ENCODE measurements at places on chromosomes 5 and 9.

DNA sequence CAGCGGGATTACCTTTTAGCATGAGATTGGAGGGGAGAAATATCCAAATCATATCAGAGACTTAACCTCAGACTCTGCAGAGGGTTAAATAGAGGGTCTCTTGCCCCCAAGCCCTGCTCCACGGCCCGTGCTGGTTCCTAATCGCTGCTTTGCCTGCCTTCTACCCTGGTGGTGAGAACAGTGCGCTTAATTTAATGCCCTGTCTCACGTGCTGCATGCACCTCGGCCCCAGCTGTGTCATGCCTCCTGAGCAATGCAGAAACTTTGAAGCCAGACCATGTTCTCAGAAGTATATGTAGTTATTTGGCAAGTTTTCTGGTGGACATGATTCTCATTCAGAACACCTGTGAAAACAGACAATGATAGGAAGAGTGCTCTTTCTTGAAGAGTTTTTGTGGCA is 1.4 kb downstream of the OTULIN start:
- DNase-seq, result no peak

- no peak for DNase-seq
Measured at GRCh38 chr5:23025629-23026233, 172.6 kb upstream of the CDH12 start.

GRCh38 chr5:52331725-52332124 is 456.0 kb upstream of the ITGA1 start:
- no peak for DNase-seq

DNA sequence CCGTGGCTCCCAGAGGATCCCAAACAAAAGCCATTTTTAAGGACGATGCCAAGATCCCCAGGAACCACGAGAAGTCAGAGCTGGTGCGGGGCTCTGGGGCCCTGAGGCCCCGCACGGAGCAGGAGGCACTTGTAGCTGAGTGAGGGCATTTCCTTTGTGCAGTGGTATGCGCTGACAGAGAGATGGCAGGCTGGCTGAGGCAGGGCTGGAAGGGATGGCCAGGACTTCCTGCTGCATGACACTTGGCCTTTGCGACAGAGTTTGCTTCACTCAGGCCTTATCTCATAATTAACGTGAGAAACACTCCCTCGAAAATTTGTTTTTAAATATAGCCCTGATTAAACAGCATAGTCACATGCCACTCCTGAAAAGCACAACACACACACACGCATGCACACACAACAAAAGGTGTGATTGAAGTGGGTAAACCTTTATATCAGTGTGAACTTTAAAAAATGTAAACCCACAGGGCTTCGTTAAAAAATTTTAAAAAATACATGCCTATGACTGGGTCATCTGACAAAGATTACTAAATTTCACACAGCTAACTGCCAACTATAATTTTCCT is 536.6 kb downstream of the PDE4D start:
- no peak for DNase-seq

- no peak for DNase-seq
Measured at GRCh38 chr5:38341641-38342040, 83.3 kb downstream of the EGFLAM start.

GRCh38 chr5:126044111-126044668 is 379.0 kb upstream of the GRAMD2B start:
- no peak for DNase-seq

DNA sequence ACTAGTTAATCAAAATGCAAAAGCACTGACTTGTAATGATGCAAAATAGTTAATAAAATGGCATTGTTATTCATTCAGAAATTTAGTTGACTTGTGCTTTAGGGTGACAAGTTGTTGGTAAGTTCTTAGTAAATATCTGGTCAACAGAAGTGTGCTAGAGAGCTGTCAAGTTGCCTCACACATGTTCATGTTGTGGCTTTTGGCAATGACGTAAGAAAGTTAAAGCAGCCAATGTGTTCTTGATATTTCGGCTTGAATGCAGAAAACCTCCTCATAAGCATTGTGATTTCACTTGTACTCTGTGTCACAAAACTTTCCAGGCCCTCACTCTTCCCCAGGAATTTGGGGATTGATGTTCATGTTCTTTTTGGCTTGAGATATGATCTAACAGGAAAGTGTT is 626.7 kb downstream of the PRR16 start:
- no peak for DNase-seq

- no peak for DNase-seq
Measured at GRCh38 chr5:91072881-91073280, 310.2 kb downstream of the ARRDC3 start.

DNA sequence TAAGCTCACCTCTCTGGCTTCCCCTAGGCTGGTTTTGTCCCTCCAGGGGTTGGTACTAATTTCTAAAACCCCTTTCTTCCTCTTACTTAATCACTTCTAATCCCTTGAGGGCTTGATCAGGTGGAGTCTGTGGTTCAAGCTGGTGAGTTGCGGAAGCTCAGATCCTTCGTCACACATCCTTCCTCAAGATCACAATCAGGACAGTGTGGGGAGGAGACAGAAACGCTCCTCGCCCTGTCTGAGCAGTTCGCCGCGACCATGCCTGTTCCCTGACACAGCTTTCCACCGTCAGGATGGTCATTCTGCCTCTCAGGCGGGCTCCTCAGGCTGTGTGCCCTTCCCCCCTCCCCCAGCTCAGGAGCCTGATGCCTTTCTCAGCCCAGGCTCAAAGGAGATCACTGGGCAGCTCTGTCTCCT is 24.3 kb downstream of the CPLX2 start:
- no peak for DNase-seq

DNA sequence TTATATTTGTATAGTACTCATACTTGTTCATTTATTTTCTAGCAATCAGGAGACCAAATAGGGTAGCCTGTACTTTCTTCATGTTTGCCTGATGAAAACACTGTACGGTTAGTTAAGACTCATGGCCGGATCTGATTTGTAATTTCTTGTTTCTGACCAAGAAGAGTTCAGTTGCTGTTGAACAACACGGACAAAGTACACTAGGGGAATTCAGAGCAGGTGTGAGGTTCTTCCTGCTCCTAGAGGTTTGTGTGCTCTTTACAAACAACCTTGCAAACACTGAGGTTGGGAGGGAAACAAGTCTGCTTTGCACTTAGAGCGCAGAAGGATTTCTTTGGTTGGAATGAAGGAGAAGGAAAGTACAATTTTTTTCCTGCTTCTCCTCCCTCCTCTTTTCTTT is 69.7 kb downstream of the TRIO start:
- DNase-seq, result no peak

GRCh38 chr9:37656936-37657335 is 6.2 kb downstream of the FRMPD1 start:
- DNase-seq, result no peak

DNA sequence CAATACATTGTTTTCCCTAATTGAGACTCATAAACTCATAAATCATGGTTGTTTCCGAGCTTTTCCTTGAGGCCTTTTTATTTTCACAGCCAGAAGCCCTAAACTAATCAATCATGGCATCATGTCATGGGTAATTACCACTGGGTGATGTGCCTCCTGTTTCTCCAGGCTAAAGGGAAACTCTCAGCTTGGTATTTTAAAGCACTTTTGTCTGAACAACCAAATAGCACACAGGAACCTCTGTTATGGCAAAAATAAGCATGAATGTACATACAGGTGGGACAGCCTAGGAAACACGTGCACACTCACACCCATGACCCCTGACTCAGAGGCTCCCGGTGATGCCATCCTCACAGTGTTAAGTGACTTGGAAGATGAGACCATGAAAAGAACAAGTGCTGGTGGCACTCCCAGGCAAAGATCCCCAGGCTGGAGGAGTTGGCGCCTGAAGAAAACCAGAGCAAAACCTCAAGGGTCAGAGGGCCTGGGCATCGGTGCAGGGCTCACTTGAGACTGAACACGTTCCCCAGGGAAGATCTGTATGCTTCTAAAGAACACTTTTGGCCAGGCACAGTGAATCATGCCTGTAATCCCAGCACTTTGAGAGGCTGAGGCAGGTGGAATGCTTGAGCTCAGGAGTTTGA is 154.3 kb downstream of the ROR2 start:
- no peak for DNase-seq

DNA sequence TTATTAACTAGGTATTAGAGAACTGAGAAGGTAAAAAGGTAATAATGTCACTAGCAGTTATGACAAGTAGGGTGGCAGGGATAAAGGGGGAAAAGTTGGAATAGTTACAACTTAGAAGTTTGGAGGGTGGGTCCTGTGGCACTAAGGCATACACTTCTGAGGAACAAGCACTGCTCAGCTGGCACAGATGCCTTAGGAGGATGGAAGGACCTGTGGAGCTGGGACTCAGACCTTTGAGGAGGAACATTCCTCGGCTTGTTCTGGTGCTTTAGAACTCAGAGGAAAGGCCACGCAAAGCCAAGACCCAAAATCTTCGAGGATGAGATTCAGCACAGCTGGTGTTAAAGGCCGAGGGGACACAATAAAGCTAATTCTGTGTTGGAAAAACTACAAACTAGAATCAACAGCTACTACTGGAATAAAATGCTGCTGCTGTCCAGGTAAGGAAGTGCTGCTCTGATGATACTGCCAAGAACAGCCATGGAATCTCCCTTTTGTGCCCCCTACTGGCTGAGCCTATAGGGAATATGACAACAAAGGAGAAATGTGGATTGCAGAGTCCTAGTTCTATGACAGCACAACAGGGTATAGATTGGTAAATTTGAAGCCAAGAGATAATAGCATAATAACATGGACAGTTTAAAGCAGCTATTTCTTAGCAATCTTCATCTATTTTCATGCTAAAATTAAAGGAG is 126.7 kb downstream of the SLC25A46 start:
- peak; percentile 16 for DNase-seq

DNA sequence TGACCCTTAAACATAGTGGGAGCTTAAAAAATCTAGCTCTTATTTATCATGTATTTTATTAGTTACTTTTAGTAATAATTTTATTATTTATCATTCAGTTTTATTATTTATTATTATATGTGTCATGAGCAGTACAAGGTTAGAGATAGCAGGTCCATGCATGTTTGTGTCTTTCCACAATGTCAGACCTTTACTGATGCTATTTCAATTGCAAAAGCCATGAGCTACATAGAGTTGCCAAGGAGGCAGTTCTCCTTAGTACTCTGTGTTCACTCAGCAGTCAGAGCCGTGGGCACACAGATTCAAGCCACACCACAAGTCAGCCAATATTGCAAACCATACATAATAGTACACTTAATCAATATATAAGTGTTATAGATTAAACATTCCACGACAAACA is 157.9 kb upstream of the NTRK2 start:
- no peak for DNase-seq

DNA sequence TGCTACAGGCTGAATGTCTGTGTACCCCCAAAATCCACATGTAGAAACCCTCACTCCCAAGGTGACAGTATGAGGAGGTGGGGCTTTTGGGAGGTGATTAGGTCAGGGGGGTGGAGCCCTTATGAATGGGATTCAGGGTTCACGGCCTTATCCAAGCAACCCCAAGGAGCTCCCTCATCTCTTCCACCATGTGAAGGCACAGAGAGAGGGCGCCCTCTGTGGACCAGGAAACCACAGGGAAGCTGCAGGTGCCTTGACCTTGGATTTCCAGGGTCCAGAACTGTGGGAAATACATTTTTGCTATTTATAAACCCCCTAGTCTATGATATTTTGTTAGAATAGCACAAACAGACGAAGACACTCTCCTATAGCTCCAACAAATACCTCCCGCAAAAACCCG is 53.6 kb upstream of the IRX2 start:
- DNase-seq, result no peak

DNA sequence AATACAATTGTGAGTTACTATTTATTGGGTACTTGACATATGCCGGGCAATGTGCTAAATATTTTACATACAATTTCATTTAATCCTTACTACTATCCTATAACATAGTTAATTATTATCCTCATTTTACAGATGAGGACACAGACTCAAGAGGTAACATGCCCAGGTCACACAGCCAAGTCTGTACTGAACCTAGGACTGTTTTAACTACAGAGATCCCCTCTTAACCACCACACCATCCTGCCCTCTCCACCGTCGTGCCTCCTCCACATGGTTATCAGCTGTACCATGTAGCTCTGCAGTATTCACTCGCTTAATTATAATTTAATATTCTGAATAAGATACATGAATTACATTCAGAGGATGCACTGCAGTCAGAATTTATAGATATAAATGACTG is 5.3 kb downstream of the RAB14 start:
- DNase-seq, result no peak

DNA sequence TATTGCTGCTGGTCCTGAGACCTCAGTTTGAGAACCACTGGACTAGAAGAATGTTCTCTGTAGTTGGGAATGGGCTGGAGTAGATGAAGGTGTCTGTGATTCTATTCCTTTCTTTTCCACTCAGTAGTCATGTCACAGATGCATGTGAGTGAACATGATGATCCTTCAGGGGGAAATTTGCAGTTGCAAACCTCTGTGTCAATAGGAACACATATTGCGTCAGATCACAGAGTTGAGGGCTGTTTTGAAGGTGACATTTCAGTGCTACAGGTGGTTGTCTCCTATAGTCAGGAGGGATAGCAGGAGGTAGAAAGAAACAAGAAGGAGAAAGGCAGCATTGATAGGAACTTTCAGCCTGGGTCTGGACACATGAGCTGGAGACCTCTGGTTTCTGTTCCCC is 239.3 kb downstream of the ARHGEF28 start:
- no peak for DNase-seq

DNA sequence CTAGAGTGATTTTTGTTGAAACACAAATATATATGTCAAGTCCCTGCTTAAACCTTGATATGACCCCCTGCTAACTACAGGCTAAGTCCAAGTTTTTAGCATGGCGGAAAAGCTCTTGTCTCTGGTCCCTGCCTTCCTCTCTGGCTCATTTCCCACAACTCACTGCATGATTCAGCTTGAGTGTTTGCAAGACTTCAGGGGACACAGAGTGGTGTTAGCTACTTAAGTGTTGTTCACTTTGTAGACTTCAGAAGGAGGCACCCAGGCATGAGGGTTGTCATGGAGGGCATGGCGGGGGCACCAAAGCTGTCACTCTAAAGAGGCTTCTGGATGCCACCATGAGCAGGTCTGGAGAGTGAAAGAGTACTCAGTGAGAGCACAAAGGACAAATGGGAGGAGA is 362.4 kb upstream of the ACTBL2 start:
- no peak for DNase-seq

DNA sequence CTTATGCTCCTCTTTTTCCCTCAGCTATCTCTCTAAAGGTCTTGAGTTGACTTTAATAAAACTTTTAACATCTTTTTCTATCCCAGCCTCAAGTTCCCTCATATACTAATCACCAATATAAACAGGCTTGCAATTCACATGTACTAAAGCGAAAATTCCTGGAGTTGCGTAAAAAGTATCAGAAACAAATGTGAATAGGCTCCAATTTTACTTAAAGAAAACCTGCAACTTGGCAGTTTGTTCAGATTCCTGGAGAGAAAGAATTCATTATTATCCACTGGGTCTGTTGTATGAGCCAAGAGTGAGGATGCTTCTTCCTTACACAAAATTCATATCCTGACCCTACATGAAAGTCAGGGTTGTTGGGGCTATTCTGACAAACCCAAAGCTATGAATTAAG is 384.2 kb downstream of the DTWD2 start:
- DNase-seq, result no peak

DNA sequence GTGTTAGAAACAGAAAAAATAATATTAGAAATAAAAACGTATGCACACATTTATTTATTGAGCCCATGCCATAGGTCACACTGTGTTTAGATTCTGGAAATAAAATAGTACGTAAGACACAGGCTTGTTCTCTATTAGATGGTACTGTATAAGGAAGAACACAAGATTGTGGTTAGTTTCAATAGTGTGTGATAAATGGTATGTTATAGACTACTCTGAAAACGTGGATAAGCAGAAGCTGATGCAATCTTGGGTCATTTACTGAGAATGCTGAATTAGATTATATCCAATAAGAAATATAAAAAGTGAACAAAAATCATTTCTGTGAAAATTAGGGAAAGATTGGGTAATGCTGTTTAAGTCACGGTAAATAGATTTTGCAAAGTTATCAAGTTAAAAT is 1456.4 kb upstream of the ACO1 start:
- DNase-seq, result no peak

GRCh38 chr5:143442385-143442784 is 38.9 kb upstream of the NR3C1 start:
- no peak for DNase-seq
